ENCODE measurements at places on chromosomes 4 and X.

GRCh38 chr4:71648448-71648847 is 135.4 kb downstream of the GC start:
- DNase-seq: no peak

GRCh38 chrX:54695231-54695630 is 102.8 kb downstream of the ITIH6 start:
- DNase-seq: no peak

DNA sequence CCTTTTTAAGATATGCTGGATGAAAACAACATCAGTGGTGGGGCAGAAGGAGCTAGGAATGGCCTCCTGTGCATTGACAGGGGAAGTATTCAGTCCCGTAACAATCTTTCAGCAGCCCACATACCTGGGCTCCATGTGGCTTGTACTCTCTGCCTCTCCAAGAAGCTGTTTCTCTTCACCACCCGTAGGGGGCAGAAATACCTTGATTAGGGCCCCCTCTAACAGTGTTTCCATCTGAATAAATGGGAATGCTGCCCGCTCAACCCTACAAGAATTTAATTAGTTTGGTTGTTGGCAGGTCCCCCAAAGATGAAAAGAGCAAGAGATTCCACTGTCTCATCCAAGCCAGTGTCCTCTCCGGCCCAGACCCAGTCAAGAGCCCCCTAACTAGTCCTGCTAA is 155.2 kb downstream of the SMIM20 start:
- no peak for DNase-seq

DNA sequence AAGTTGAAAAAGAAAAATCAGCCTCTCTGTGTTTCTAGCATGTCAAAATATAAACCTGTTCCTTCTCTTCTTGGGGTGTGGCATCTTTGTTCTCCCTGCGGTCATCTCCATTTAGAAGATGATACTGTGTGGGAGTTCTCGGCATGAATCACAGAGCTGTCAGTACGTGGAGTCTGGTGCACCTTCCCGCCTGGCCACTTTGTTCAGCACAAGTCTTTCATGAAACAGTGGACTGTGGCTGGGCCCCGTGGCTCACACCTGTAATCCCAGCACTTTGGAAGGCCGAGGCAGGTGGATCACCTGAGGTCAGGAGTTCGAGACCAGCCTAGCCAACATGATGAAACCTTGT is 166.5 kb downstream of the MAML3 start:
- no peak for DNase-seq

- no peak for DNase-seq
Observed at GRCh38 chrX:68307769-68308168, 125.5 kb downstream of the OPHN1 start.

GRCh38 chrX:3962511-3963311 is 249.3 kb upstream of the PRKX start:
- DNase-seq: no peak

Measured in activated CD8-positive, alpha-beta memory T cell treated with anti-CD3 and anti-CD28 coated beads for 4 hours (primary cell).